ENCODE measurements at places on chromosomes 16 and 17.

DNA sequence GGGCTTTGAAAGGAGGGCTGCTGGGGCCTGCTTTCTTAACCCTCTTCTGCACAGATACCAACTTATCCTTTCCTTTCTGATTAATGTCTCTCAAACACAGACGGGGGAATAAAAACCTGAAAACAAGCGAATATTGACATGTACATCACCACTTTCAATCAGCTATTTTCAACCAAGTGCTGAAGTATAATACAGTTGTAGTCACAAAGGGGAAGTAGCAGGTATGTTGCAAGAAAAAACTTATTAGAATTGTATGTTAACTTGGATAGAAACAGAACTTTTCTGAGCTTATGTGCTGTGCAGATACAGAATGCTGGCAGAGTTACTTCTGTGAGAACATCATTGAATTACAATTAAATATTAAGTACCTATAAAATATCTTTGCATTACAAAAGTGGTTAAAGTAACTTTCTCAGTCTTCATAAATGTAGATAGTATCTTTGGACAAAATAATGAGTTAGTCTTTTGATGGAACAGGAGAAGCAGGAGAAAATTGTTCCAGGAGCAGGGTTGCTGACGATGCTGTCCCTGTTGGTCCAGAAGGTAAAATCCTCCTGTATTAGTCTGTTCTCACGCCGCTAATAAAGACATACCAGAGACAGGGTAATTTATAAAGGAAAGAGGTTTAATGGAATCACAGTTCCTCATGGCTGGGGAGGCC lies 59.5 kb downstream of the RPTOR start:
- DNase-seq = no peak

DNA sequence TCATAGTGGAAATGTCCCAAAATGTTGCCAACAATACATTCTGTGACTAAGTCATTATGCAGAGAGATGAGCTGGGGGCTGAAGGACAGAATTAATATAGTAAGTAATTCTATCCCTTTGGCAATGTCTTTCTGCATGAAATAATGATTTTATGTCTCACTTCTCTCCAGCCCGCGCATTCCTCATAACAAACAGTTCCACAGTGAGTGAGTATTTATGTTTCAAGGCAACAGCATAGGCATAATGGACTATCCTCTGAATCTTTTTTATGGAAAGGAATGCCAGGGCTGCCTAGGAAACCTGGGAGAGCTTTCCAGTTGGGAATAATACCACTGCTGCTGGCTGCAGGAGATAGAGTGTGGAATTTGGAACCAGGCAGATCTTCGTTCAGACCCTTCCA lies 477.7 kb downstream of the HS3ST4 start:
- no peak for DNase-seq

- DNase-seq = peak; percentile 69
Measured at GRCh38 chr17:57622683-57623433, 122.2 kb downstream of the CCDC182 start.

DNA sequence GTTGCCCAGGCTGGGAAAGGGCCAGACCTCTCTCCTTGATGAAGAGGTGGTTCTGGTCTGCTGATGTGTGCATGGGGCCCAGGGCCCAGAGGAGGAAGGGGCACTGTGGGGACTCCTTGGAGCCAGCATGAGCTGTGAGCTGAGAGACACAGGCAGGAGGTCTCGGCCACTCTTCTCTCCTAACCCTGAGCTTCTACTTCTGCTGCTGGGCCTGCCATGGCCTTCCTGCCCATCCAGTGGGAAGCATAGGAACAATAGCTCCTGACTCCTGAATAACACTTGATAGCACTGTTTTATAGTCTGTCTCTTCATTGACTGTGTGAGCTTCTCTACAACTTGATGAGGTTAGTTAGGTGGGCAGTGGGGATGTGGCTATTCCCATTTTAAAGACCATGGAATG lies 181.1 kb downstream of the UTP18 start:
- DNase-seq = no peak

GRCh38 chr17:78208486-78208885 lies 5.6 kb upstream of the BIRC5 start:
- DNase-seq = no peak

GRCh38 chr17:864315-864714 lies 82.2 kb downstream of the MRM3 start:
- DNase-seq = no peak

GRCh38 chr17:67628580-67629013 lies 89.1 kb upstream of the NOL11 start:
- DNase-seq = no peak

GRCh38 chr17:18037486-18037885 lies 1.5 kb downstream of the ATPAF2 start:
- DNase-seq = peak; percentile 51

- no peak for DNase-seq
Measured at GRCh38 chr17:33667671-33668070, 374.6 kb upstream of the ASIC2 start.

DNA sequence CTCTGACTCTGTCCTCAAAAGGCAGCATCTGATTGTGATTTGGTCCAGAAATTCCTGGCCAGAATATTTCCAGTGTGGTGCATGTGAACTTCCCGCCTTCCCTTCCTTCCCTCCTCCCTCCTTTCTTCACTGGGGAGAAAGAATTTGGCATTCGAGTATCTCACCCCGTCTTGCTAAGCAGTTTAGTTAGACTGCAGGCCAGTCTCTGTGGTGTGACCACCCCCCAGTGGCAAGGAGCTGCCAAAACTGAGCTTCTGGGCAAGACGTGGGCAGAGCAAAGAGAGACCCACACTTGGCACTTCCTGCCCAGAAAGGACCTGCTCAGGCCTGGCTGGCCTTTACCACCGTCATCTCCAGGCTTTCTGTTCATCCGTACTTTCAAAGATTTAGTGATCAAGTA lies 36.4 kb downstream of the SNX20 start:
- DNase-seq = peak; percentile 35

DNA sequence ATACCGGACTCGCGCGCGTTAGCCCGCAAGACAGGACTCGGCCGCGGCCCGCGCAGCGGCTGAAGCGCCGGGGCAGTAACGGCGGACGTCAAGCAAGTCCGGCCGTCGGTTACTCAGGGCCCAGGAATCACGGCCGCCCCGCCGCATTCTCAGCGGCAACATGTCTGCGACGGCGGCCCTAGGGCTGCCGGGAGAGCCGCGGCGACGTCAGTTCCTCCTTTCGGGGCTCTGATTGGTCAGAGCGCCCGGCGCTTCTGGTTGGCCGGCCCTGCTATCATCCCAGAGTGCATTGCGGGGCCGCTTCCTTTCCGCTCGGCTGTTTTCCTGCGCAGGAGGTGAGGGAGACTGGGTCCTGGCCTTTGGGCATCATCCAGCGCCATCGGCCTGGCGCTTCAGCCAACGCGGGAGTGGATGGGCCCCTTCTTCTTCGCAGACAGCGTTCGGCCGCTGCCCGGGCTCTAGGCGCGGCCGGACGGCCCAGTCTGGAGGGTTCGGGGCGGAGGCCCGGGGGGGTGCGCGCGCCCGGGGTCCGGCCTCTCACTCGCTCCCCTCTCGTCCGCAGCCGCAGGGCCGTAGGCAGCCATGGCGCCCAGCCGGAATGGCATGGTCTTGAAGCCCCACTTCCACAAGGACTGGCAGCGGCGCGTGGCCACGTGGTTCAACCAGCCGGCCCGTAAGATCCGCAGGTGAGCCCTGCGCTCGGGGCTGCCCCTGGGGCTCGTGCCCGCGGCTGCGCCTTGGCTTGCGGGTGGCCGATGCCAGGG lies at the start of gene RPL13:
TSS of gene RPL13 (plus strand) at position 305 of the 764 bp plus-strand sequence. CDS start at position 583, 278 bp downstream.
- DNase-seq = peak; percentile 90

DNA sequence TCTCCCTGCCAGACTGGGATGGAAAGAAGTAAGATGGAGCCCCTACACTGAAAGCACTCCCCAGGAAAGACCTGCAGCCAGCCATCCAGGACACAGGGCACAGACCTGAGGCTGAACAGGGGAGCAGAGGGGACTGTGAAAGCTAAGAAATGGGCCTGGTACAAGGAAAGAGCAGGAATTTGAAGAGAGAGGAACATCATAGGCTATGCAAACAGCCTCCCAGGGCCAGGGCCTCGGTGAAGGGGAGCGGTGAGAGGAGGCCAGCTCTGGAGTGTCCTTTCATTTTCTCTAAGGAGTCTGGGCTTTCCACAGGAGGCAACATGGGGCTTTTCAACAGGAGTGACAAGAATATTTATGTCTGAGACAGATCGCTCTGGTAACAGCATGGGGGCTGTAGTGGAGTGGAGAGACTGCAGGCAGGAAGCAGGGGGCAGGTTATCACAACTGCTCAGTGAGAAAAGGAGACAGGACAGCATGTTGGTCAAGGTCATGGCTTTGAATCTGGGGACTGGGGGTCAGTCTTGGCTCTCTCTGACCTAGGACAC lies 50.1 kb downstream of the TOM1L2 start:
- DNase-seq = no peak

- no peak for DNase-seq
Measured at GRCh38 chr16:54284319-54284930, 2.2 kb downstream of the IRX3 start.

DNA sequence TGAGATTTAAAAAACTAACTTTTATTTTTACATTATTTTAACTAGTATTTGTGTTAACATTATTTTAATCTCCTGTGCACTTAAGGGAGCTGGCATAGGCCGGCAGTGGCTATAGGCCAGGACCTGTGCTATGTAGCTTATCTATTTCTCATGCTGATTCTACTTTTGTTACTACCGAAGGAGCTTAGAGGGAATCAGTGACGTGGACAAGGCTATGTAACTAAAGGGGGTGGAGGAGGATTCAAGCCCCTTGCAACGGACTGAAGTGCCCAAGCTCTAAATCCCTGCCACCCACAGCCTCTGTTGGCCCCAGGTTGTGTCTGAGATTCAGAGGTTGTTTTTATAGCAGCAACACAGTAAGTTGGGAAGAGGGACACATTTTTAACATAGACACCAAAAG lies 356.4 kb downstream of the WWOX start:
- DNase-seq = no peak

- DNase-seq = no peak
Measured at GRCh38 chr16:15970202-15970601, 20.8 kb downstream of the ABCC1 start.

DNA sequence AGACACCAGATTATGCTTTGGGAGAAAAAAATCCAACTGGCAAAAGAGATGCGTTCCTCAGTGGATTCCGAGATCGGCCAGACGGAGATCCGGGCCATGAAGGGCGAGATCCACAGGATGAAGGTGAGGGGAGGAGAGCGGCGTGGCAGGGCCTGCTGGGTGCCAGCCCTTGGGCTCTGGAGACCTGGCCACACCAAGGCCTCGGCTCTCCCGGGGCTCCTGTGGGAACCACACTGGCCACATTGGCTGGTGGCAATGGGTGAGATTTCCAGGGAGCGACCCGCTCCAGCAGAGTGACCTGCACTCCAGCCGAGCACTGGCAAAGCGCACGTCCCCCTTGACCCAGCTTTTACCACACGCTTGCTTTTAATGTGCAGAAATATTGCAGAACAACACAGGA lies 11.6 kb upstream of the GAA start:
- no peak for DNase-seq

DNA sequence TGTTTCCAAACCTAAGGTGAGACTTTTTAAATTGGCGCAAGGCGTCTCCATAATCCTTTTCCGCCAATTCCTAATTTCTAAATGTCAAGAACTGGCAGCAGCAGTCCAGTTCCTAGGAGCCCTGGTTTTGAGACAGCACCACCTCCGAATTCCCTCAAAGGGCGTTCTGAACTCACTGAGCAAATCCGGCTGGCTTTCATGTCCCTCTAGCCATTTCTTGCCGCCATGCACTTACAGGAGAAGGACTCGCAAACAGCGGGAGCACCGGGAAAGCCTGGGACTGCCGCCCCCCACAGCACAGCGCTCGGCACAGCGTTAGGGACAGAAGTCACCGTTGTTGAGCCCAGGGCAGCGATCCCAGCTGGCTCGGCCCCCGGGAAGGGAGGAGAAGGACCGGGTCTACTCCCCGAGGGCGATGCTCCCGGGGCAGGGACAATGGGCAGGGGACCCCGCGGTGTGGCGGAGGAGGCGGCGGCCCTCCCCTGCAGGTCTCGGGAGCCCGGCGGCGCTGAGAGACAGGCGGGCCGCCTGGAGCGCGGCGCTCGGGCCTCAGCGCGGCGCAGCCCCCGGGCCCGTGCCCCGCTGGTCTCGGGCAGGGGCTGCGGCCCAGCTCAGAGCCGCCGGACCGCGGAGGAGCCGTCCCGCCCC lies 545 bp downstream of the ARHGAP17 start:
- no peak for DNase-seq

DNA sequence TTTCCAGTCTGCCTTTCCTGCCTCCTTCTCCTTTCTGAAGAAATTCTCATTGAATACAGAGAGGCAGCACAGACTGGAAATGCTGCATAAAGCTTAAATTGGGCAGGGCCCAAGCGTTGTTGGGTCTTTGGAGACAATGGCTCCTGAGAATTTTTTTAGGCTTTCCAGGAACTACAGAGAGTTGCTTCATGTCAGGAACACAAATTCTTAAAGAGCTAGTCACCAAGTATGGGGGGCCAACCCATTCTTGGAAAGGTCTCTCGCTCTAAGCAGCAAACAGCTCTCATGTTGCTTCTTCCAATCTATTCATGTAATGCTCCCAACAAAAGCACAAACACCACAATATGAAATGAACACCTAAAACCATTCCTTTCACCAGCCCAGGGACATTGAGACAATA lies 6.9 kb downstream of the HNF1B start:
- no peak for DNase-seq

DNA sequence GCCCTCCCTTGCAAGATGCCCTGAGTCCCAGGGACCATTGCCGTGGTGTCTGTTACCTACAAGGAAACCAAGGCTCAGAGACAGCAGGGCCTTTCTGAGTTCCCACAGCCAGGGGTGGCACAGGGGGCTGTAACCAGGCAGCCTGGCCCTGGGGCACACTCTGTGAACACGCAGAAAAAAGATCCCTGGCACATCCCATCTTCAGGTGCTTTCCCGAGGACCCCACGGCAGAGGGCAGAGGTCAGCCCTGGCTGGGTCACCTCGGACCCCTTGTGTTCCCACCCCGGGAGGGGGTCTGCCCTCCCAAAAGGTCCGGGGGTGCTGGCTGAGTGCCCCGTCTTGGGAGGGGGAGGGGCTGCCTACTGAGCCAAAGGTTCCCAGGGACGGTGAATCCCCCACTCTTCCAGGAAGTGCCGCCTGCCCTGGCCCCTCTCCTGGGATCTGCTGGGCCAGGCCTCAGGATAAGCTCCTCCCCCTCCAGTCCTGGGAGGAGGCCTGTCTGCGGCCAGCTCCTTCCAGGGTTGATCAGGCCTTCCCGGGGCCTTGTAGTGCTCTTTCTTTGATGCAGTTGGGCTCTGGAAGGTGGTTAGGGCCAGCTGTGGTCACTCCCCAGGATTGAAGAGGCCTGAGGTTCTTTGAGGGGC lies 8.1 kb downstream of the GLIS2 start:
- DNase-seq = no peak

DNA sequence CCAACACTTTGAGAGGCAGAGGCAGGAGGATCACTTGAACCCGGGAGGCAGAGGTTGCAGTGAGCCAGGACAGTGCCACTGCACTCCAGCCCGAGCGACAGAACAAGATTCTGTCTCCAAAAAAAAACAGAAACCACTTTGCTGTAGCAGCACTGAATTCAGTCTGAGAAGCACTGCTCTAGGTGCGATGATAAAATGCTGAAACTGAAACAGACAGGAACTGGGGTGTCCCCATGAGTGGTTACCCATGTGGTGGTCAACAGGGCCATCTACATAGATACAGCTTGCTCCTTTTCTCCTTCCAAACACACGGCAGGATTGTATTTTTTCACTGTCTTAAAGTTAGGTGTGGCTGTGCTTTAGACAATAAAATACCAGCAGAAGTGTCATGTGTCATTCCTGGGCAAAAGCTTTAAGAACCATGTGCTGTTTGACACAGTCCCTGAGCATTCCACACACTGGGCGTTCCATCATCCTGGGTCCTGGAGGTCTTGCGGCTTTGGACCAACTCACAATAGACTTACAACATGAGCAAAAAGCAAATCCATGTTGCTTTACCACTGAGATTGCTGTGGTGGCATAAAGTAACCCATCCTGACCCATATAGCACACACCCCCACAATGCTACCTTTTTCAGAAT lies 11.5 kb downstream of the GAS7 start:
- no peak for DNase-seq

All from naive B cell (primary cell).